Lower lobe of right lung (tissue), 2 donors: ENCODE measurements at places on chromosomes 4 and X.

DNA sequence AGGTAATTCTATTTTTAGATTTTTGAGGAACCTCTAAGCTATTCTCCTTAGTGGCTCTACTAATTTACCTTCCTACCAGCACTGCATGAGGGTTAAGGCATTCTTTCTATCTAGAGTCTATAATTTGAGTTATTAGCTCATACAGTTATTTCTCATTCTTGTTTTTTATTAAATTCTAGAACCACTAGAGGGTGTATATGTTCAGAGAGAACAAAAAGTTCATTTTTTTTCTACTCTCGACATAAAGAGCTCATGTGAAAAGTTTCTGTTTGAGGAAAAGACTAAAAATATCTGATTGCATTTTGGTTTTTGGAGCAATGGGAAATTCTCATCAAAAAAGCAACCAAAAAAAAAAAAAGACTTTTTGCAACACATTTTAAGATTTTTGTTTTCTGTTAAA lies 57.0 kb upstream of the LRAT start:
- no peak for DNase-seq

DNA sequence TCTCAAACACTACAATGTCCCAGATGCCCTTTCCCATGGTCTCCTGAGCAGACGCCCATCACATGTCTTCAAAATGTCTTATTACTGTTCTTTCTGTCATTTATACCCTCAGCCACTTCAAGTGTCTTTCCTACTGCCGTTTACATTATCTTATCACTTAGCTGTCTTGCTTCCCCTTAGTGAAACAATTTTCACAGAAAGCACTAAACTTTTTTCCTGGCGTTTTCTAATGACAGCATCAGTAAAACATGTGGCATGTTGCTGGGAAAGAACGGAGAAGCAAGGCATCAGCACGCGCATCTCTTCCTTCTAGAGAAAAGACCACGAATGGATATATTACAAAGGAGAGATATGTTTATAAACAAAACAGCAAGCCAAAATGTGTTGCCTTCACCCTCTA lies 189.7 kb upstream of the SLIT2 start:
- DNase-seq = no peak

- no peak for DNase-seq
Observed at GRCh38 chrX:45479835-45480422, 279.3 kb upstream of the DIPK2B start.

DNA sequence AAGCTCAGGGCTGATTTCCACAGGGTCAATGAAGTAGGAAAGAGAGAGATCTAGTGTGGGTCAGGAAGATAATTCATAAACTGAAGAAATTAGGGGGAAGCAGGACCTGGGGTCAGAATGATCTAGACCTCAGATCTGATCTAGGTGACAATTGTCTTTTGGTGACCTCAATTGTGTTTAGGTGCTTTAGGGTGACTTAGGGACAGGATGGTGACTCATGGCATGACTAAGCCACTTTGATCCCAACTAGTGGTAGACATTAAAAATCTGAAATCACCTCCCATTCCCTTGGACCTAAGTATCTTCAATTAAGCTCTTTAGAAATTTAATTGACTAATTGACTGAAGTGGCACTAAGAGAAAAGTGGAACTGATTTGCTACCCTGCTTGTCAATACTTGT lies 36.7 kb upstream of the GRXCR1 start:
- no peak for DNase-seq

DNA sequence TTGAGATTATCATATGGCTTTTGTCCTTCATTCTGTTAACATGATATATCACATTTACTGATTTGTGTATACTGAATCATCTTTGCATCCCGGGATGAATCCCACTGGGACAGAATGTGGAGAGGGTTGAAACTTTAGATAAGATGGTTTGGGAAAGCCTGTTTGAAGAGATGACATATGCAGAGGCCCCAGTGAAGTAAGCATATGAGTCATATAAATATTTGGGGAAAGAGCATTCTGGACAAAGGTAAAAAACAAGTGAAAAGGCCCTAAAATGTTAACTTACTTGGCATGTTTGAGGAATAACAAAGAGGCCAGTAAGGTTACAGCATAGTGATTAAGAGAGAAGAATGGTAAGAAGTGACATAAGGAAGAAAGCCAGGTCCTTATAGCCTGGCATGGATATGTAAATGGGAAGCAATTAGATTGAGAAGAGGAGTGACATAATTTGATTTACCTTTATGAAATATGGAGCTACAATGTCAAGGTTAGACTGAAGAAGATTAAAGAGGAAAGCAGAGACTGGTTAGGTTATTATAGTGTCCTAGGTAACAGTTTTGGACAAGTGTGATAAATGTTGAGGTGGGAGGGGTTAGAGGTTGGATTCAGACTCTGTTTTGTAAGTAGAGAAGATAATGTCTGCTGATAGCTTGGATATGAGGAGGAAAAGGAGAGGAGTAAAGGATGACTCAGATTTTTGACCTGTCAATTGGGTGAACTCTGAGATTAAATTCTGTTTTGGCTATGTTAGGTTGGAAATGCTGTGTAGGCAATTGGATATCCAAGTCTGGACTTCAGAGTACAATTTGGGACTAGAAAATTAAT lies 54.6 kb upstream of the DRP2 start:
- no peak for DNase-seq

- no peak for DNase-seq
Observed at GRCh38 chr4:108416831-108417230, 203.5 kb upstream of the RPL34 start.

GRCh38 chr4:7347981-7348380 lies 86.7 kb downstream of the PSAPL1 start:
- no peak for DNase-seq

DNA sequence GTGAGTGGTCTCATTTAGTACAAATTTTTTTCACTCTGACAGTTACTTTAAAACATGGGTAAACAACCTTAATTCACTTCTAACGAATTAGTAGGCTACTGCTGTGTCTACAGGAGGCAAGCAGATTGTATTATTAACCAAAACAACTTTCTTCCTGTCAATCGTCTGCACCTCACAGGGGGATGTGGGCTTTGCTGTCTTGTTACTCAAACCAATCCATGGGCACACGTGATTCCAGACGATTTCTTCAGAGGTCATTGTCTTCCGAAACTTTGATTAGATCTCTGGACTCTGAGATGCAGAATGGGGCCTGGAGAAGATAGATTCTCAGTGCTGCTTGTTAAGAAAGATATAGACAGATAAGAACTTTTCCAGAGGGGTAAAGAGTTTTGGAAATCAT lies 327.8 kb downstream of the DHX15 start:
- DNase-seq = no peak

GRCh38 chr4:42397635-42398170 lies 415 bp downstream of the SHISA3 start:
- no peak for DNase-seq

GRCh38 chrX:126141014-126141413 lies 25.1 kb downstream of the DCAF12L2 start:
- no peak for DNase-seq

GRCh38 chr4:136575146-136575545 lies 957.1 kb downstream of the PCDH18 start:
- DNase-seq = no peak

GRCh38 chr4:18403327-18403726 lies 381.8 kb upstream of the LCORL start:
- DNase-seq = no peak

DNA sequence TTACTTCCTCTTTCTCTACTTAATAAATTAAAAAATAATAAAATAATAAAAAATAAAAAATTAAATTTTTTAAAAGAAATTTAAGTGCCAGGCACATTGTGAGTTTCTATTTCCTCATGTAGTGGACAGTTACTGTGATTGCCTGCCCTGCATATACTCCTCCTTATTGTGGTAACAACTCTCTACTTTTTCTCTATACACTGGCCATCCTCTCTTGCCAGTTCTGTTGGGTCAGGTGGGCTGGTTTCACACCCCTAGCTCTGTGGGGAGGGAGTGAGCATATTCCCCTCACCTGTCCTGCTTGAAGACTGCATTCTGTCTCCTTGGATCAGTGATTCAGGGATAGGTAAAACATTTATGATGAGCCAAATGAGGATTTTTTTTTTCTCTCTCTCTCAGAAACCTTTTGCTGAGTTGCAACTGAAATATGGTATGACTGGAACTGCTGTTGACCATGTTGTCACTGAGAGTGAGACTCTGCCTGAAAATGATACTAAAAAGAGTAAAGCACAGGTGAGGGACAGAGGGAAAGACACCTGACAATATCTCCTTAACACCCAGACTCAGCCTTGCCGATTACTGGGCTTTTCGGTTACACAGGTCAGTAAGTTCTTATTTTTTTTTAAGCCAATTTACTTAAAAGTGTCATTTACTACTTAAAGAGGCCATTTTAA lies 37.2 kb downstream of the CXXC4 start:
- no peak for DNase-seq

DNA sequence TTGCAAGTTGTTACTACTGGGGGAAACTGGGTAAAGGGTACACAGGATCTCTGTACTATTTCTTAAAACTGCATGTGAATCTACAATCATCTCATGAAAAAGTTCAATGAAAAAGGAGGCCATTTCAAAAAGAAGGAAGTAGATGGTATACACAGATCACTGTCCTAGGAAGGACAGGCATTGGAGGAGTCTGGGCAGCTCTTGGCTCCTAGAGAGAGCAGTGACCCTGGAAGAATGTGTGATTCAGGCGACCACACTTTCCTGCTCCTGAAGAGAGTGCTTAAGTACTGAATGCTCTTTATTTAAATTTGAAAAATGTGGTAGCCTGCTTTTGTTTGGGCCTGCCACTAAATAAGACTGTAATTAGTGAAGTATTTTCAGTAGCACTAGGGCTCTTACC lies 318.1 kb upstream of the CASK start:
- no peak for DNase-seq

DNA sequence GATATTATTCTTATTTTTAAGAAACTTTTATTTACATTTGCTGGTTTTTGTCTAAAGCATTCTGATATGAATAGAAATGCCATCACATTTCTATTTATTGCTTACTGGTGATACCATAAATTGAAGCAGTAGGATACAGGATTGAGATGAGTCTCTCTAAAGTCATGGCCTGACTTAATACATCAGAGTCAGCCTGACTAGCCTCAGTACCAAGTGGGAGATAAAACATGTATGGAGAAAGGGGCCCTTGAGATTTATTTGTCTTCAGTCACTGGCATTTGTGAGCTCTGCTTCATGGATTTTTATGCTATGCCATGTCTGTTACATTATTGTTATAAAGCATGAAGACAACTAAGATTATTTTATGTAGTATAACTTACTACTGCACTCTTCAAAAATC lies 465.5 kb downstream of the ADGRL3 start:
- DNase-seq = no peak

DNA sequence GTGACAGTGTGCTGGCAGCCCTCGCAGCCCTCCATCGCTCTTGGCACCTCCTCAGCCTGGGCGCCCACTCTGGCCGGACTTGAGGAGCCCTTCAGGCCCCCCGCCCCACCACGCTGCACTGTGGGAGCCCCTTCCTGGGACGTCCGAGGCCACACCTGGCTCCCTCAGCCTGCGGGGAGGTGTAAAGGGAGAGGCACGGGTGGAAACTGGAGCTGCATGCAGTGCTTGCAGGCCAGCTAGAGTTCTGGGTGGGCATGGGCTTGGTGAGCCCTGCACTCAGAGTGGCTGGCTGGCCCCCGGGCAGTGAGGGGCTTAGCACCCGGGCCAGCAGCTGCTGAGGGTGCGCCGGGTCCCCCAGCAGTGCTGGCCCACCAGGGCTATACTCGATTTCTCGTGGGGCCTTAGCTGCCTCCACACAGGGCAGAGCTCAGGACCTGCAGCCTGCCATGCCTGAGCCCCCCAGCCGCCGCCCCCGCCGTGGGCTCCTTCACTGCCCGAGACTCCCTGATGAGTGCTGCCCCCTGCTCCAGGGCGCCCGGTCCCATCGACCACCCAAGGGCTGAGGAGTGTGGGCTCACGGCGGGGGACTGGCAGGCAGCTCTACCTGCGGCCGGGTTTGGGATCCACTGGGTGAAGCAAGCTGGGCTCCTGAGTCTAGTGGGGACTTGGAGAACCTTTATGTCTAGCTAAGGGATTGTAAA lies 1672.7 kb upstream of the PCDH7 start:
- peak; percentile 40 for DNase-seq

- no peak for DNase-seq
Observed at GRCh38 chrX:16160729-16161128, 6.6 kb upstream of the MAGEB17 start.

DNA sequence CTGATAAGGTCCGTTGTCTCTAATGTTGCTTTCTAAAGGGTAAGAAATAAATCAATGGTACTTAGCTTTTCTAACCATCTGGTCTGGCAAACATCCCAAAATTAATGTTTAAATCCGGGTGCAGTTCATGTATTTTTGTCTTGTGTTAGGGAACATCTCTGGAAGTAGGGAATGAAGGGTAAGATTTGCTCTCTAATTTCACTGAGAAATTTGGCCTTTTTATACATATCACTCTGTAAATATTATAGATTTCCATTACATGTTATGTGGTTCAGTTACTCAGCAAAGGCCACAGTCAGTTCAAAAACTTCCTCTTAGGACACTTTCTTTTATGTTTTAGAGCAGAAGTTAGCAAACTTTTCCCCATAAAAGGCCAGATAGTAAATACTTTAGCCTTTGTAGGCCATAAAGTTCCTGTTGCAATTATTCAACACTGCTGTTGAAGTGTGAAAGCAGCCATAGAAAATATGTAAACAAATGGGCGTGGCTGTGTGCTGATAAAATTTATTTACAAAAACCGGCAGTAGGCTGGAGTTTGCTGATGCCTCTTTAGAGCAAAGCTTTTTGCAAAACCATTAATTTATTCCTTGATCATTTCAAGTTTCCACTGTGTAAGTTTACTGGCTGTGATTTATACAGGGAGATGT lies 218.1 kb downstream of the ANTXR2 start:
- no peak for DNase-seq

DNA sequence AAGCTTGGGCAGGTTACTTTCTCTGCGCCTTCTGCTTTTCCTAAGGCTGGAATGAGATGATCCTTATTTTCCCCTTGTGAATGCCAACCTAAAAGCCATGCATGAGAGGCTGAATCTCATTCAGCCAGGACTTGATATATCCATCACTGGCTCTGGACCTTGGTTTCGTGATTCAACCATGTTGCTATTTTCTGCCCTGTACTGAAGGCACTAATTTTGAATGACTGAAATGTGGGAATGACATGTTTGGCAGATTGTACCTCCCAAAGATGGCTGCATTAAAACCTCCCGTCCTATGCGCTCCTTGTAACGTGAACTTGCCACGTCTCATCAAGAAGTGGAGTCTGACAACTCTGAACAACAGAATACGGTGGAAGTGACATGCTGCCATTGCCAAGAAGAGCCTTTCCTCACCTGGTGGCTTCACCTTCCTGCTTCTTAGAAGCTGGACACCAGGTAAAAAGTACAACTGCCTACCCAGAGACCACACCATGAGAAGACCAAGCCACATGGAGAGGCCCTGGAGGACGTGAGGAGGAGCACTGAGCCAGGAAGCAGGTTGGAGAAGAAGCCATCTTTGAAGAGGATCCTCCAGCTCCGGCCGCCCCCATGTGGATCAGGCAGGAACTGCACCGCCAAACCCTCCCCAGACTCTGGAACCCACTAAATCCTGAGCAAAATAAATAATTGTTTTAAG lies 174.5 kb downstream of the NSUN7 start:
- DNase-seq = peak; percentile 81

GRCh38 chr4:41346306-41347061 lies 89.8 kb downstream of the UCHL1 start:
- DNase-seq = no peak
